NCI-H2081 treated with DMSO at 0.1 percent for 48 hours (cell line): ENCODE measurements at places on chromosomes 5 and 9.

- no peak for DNase-seq
Measured at GRCh38 chr5:73954381-73954780, 328.4 kb downstream of the ARHGEF28 start.

- DNase-seq, result no peak
Measured at GRCh38 chr5:34521628-34522290, 134.4 kb upstream of the RAI14 start.

DNA sequence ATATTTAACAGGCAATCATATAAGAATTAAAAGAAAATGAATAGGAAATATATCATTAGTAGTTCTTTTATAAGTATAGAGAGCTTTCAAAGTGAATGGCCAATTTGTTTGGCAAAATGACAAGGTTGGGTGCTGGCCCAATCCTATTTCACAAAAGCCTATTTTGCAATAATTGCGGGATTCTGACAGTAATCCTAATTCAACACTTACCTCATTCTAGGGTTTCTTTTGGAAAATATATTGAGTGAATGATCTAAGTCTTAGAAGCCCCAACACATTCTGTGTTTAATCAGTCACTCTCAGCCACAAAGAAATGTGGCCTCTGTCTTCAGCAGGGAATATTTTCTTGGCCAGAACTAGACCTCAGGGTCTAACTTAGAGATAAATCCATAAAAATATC, 835.9 kb upstream of the ZNF608 start:
- DNase-seq, result no peak

- DNase-seq, result no peak
Measured at GRCh38 chr9:7177383-7177782, 419.6 kb downstream of the KDM4C start.

DNA sequence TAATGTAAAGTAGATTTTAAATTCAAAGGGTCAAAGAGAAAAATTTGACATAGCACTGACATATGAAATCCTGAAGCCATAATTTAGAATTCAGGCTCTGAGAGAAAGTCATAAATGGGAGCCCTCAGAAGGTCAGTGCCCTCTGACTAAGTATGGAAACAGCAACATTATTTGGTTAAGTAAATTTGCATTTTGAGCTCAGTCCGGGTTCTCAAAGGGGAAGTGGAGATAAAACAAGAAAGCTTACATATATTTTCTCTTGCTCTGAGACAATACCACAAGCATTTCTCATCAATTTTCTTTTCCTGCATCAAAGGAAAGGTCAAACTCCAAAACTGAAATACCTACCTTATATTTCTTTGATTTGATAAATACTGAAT, 348.0 kb downstream of the SEMA5A start:
- no peak for DNase-seq

GRCh38 chr5:1003296-1003937, 5.2 kb upstream of the NKD2 start:
- DNase-seq, result peak; percentile 73
